ENCODE measurements at places on chromosomes 4 and X.

- no peak overlapping the region for H3K4me3 ChIP-seq
- H3K36me3 ChIP-seq = no peaks in the 10 kb centered on the region
- H3K27me3 ChIP-seq = no peaks in the 10 kb centered on the region
Observed at GRCh38 chr4:186058253-186058979, 10.5 kb upstream of the TLR3 start.

GRCh38 chr4:110492522-110492921, 16.6 kb downstream of the ENPEP start:
- H3K4me3 ChIP-seq = no peak overlapping the region
- H3K4me1 ChIP-seq = no peaks in the 10 kb centered on the region
- no peak for DNase-seq
- H3K27me3 ChIP-seq = no peaks in the 10 kb centered on the region
- H3K27ac ChIP-seq = no peak overlapping the region

DNA sequence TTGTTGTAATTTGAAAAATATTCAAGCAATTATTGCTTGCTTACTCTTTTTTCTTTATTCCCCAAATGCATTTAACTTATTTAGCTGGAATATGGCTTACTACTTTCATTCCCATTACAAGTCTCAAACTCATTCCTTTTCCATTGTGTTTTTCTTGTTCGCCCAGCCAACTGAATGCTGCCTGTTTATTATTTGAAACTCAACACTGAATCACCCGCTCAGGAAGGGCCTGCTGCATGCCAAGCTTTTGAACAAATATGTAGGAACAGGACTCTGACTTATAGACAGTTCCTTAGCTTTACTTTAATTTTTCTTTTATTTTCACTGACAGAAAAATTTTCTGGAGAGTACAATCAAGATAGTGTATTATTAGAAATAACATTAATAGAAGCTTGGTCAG, 12.9 kb downstream of the PCDH18 start:
- H3K4me3 ChIP-seq = no peak overlapping the region
- H3K27me3 ChIP-seq = no peaks in the 10 kb centered on the region
- H3K27ac ChIP-seq = no peak overlapping the region
- no peak for DNase-seq

- no peak overlapping the region for H3K4me3 ChIP-seq
- no peaks in the 10 kb centered on the region for H3K4me1 ChIP-seq
- H3K27me3 ChIP-seq = no peaks in the 10 kb centered on the region
- no peaks in the 10 kb centered on the region for H3K36me3 ChIP-seq
- no peak for DNase-seq
- no peak overlapping the region for H3K27ac ChIP-seq
Observed at GRCh38 chr4:144583658-144584057, 62.3 kb upstream of the HHIP start.

- no peaks in the 10 kb centered on the region for H3K4me1 ChIP-seq
- no peaks in the 10 kb centered on the region for H3K27me3 ChIP-seq
- H3K36me3 ChIP-seq = no peaks in the 10 kb centered on the region
- H3K4me3 ChIP-seq = no peak overlapping the region
- no peak overlapping the region for H3K27ac ChIP-seq
- no peak for DNase-seq
Observed at GRCh38 chr4:40874331-40874730, 124.6 kb downstream of the NSUN7 start.

DNA sequence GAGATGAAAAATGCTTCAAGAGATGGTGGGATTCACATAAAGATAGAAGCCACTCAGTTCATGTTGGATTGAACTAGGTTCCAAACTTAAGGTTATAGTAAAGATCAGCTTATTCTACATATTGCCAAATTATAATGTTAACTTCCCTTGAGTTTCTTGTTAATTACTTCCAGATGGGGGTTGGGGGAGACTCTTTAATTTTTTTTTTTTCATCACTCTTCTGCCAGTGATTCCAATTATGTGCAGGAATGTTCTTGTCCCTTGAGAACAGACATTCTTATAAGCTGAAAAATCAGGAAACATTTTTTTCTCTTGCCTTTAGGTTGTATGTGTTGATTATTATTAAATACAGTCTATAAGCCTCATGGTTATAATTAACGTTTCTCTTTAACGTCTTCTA, 30.0 kb downstream of the MND1 start:
- DNase-seq = no peak
- H3K27ac ChIP-seq = no peak overlapping the region
- H3K4me3 ChIP-seq = no peak overlapping the region
- no peaks in the 10 kb centered on the region for H3K27me3 ChIP-seq
- no peaks in the 10 kb centered on the region for H3K36me3 ChIP-seq
- H3K4me1 ChIP-seq = no peaks in the 10 kb centered on the region

DNA sequence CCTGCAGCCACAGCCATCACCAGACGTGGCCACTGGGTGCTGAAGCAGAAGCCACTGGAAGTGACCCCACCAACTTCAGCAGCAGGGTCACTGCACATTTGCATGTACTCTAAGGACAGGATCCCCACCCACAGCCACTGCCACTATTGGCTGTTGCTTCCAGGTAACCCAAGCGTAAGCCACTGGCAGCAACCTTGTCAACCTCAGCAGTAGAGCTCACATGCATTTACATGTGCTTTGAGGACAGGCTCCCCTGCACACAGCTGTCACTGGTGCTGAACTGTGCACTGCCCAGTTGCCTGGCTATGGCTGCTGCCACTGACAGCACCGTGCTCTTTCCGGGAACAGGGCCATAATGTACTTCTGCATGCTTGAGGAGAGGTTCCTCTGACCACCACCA, 332.4 kb upstream of the DMD start:
- H3K4me3 ChIP-seq = no peak overlapping the region
- no peaks in the 10 kb centered on the region for H3K27me3 ChIP-seq
- DNase-seq = no peak

Measured in esophagus squamous epithelium (tissue), 5 donors.